ENCODE measurements at places on chromosomes 4 and X.

DNA sequence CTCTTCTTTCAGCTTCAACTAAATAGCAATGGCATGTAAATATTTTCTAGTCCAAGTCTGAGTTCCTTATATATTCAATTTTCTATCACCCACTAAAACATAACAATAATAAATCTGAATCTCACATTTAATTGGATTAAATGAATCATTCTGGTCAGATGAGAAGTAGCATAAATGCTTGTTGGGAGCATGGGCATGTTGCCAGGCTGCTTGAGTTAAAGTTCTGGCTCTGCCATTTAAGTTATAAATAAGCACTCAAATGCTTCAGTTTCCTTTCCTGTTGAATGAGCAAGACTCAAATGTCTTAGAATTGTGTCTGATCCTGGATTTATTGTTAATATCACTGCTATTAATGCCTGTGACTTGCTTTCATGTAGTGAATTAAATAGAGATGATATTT, 496.3 kb downstream of the STPG2 start:
- DNase-seq, result no peak

- no peak for DNase-seq
These were observed 131.9 kb downstream of the RTL3 start for GRCh38 chrX:78527263-78527662.

DNA sequence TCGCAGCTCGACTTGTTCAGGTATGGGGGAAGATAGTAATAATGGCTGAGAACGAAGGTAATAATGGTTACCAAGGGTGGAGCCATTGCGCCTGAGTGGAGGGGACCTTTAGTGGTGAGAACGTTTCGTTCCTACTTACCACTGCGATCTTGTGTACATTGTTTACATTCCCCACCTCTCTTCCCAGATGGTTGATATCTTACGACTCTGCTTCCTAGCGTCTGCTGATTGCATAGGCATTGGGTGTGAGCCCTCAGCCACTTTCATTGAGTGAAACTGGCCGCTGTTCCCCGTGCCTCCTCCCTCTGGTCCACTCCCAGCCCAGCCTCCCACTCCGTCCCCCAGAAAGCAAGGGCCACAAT, 850 bp downstream of the IGBP1 start:
- no peak for DNase-seq

DNA sequence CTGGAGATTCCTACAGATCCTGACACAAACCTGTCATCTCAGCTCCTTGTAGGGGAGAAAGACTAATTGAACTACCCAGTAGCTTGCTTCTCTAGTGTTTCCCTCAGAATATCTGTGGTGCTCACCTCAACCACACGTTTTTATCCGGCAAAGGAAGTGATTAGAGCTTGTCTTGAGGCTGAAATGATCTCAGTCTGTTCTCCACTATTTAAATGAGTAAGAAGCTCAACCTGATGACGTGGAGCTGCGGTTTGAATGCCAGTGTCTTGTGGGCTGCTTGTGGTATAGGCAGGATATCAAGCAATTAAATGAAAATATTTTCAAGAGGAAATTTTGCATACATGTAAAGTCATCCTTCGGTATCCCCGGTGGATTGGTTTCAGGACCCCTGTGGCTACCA, 270.2 kb downstream of the TLL1 start:
- no peak for DNase-seq

- DNase-seq, result no peak
These were observed 54.0 kb upstream of the TACR3 start for GRCh38 chr4:103773691-103774231.

DNA sequence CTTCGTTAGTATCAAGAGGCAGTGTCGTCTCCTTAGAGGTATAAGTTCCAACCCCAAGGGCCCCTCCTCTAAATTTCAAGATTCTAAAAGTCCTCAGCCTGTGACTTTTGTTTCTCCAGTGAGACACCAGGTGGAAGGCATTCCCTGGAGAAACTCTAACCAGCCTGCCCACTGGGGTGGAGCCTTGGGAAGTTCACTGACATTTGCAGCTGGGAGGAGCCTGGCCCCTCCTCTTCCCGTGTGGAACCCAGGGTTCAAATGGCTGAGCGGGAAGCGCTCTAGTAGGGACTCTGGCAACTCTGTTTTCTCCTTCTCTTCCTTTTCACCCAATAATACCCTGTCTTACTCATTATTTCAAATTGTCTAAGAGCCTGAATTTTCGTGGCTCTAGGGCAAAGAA, 325.0 kb downstream of the TLL1 start:
- DNase-seq, result no peak

- no peak for DNase-seq
These were observed 41.0 kb downstream of the MID1 start for GRCh38 chrX:10579112-10580011.

DNA sequence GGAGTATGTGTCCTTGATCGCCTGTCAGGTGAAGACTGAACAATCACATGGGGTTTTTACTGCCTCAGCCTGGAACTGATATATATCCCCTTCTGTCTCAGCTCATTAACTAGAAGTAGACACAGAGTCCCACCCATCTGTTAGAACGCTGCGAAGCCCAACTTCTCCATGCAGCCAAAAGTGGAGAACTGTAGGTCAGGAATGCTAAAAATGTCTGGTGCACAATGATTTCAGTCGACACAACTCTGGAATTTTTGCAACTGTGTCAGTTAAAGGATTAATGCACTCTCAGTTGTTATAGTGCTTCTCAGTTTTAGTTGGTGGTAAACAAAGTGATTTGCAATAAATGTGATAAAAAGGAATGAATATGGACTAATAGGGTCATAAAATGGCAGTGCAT, 287.2 kb downstream of the INPP4B start:
- no peak for DNase-seq

DNA sequence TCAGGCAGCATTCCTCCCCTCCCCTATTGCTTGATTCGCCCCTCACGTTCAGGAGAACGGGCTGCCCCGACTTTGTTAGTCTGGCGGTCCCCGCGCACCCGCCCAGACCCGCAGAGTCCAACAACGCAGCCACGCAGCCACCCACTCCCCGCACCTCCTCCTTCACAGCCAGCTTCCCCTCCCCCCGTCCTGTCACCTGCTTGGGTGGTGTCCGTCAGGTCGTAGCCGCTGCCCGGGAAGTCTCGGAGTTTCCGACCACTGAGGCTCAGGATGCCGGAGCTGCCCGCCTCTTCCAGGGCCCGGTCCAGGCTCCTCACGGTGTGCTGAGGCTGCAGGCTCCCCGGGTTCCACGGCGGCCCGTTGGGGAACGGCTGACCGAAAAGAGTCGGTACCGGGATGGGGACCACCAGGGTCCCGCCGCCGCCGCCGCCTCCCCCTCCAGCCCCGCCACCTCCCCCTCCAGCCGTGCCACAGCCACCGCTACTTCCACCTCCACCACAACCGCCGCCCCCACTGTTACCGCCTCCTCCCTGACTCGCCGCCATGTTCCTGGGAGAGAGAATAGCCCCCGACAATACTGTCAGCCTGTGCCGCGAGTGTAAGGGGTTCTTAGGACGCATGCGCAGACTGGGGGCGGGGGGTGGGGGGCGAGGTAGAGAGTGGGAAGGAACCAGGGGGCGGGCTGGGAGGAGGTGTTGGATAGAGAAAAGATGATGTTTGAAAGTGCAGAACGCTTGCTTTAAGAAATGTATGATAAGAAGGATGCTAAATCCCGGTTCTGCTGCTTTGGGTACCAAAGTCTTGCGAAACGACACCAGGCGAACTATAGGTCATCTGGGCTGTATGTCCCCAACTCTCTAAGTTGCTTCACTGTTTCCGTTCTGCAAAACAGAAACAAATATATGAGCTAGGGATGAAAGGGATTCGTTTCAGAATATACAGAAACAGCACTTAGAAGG, at the start of gene LRCH2:
TSS of gene LRCH2 (minus strand) at position 600 of the 959 bp plus-strand sequence. CDS start at position 545, 55 bp downstream.
- DNase-seq, result peak; percentile 44

- no peak for DNase-seq
These were observed 6.0 kb upstream of the PDGFC start for GRCh38 chr4:156977435-156978160.

GRCh38 chr4:52157641-52158316, 106.7 kb downstream of the SPATA18 start:
- no peak for DNase-seq

DNA sequence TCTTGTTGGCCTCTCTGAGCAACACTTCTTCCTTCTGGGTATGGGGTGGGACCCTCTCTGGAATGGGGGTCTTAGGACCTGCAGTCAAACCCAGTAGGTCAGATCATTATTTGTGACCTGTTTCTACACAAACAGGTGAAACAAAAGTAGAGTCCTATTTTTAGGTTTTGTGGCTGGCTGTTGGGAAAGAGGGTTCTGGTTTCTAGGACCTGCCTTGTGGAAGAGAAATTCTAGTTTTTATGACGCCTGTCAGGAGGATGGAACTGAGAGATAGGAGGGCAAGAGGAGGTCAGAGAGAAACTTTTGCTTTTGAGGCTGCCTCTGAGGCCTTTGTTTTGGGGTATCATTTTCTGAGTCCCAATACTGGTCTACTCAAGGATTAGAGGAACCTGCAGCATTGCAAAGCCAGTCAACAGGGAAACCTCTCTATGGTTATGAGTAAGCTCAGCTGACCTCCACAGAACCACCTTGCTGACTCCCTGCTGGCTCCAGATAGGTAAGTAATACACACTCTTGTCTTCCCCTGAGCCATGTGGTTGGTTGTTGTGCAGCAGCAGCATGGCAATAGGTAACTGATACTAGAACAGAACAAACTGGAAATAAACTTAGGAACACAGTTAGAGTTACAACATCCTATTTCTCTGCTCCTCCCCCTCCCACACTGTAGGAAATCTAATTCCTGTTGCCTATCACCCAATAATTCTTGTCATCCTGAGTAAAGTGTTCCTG, 114.7 kb upstream of the VCX3B start:
- no peak for DNase-seq

GRCh38 chr4:128819082-128819742, 9.7 kb downstream of the JADE1 start:
- no peak for DNase-seq

DNA sequence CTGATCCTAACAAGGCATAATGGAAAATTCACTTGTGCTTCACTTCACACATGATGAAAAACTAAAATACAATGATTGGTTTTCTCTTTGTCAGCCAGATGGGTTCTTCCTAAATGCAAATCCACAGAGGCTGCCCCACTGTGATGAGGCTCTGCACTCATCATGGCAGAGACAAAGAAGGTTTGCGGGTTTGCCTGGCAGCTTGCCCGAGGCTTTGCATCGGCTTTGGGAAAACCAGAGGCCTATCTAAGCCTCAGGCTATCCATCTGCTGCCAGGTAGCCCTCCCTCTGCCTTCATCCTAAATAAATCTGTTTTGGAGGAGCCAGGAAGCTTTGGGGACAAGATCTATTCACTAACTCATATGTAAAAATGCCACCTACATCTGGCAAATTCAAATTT, 244.2 kb downstream of the PACRGL start:
- DNase-seq, result no peak

DNA sequence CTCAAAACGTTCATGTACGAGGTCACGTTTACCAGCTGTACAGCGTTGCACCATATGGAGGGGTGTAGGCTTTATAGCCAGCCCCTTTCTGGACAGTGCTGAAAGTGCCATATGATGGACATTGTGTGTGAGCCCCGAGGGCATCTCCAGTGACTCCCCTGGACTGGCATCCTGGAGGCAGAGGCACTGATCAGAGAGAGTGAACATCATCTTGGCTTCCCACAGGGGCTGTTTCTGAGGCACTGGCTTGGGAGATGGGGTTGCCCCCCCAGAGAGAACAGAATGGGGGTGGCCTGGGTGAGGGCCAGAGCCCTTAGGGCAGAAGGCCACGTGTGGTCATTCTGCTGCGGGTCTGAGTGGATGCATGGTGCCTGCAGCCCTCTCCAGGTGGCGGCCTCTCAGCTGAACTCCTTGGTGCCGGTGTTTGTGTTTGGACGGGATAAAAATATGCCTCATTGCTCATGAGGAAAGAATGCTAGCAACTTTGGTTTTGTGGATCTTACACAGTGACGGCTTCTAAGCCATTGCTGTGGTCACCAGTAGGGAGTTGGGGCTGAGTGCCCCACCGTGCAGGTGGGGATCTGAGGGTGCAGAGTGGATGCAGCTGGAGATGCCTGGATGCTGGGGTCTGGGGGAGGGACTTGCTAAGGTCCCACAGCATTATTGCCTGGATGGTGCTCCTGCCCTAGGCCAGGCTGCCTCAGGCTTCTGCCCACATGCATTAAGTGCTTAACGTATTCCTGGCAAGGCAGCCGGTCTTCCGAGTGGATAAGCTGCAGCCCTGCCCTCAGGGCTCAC, 3.4 kb downstream of the WFS1 start:
- DNase-seq, result no peak

GRCh38 chr4:183637461-183637860, 21.5 kb downstream of the RWDD4 start:
- DNase-seq, result no peak

GRCh38 chrX:154408659-154409221, 314 bp downstream of the DNASE1L1 start:
- DNase-seq, result no peak

DNA sequence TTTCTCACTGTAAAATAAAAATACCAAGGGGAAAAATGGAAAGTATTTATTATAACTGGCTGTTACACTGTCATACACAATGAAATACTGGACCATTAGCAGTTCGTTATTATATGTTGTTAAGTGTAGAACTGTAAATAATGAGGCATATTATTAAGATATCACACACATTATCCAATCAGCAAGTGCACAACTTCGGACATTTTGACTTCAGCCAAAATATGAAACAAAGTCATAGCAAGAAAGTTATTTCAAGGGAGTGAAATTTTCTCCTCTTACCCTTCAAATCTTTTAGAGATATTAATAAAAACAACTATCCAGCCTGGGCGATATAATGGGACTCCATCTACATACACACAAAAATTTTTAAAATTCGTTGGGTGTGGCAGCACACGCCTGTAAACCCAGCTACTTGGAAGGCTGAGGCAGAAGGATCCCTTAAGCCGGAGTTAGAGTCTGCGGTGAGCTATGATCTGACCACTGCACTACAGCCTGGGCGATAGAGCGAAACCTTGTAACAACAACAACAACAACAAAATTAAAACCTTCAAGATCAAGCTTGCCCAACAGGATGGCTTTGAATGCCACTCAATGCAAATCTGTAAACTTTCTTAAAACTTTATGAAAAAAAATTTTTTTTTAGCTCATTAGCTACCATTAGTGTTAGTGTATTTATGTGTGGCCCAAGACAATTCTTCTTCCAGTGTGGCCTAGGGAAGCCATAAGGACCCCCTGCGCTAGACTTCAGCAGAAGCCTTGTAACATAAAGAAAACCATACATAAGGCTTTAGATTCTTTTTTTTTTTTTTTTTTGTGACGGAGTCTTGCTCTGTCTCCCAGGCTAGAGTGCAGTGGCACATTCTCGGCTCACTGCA, 1.3 kb upstream of the CISD2 start:
- DNase-seq, result no peak

DNA sequence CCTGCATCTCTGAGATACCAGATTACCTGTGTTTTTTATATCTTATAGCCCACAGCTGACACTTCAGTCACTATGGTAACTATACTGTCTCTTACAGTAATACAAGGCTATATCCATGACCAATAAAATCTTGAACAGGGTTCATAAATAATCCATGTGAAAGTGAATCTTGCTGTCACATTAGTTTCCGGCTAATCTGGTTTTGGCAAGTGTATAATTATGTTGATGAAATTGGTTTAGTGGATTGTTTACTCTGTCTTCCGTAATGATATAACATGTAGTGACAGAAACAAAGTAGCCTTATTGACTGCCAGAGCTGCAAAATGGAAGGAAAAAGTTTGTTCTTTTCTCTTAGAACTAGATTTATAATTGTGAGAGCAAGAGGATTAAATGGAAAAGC, 686.6 kb upstream of the PABPC4L start:
- DNase-seq, result no peak

Measured in NCI-H526 treated with DMSO at 0.1 percent for 48 hours (cell line).